Lower lobe of right lung (tissue), 2 donors: ENCODE measurements at places on chromosomes 3 and 15.

DNA sequence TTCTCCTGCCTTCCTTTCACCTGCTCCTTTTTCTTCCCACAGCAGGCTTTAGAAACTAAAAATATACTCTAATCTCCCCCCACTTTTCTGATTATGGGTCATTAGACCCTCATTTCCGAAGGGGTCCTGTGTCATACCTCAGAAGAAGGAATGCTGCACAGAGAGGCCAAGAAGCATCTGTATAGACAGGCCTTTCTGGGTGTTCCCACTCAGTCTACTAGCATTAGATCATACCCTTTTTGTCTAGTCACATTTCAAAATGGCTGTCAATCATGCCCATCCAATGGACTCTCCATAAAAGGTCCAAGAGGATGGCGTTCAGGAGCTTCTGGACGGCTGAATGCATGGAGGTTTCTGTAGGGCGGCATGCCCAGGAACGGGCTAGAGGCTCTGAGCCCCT lies 192.2 kb downstream of the SUCLG2 start:
- DNase-seq = no peak

DNA sequence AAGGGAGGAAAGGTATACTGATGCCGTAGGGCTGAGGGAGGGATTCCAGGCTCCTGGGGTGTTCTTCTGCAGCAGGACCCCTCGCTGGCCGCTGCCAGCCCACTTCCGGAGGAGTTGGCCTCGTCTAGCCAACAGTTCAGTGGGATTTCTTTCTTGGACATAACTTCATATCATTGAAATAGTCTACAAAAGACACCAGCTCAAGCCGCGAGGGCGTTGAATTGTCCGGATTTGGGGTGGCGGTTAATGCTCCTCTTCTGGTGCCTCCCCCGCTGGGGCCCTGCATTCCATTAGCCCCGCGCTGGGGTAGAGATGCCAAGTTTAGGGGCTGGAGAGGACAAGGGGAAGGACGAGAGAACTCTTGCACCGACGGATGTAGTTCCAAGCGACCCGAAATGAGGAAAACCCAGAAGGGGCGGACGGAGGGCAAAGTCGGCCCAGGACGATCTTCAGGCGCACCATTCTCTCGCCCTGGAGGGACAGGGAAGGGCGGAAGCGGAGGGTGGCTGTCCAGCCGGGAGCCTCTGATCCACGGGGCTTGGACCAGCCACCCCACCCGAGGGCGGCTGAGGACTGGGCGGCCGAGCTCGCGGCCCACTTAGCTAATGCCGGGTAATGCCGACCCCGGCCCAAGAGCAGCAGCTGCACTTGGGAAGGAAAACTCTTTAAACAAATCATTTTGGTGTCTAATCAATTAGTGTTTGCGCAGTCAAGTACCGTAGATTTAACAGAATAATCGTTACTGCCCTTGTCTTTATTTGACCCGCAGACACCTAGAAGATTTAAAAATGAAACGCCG lies 4.7 kb upstream of the ONECUT1 start:
- DNase-seq = no peak

DNA sequence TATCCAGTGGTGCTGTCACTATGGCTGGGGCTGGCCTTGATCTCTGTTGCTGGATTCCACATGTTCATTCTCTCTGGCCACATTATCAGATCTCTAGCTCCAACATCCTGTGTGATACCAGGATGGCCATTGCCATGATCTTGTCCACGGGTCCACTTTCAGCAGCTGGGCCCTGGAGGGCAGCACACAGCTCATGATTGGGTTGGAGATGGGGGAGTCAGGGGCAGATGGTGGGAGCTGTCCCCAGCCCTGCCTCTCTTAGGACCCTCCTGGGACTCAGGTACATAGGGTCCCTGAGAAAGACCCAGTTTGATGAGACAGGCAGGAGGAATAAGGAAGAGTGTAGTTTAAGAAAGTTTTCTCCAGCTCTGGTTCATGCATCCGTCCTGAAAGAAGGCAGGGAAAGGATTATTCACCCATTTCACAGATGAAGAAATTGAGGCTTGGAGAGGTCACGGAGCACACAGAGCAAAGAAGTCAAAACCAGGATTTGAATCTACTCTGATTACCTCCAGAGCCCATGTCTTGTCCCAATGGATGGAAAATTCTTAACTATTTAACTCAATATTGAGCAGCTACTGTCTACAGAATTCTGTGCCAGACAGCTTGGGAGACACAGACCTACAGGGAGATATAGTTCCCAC lies 100.5 kb downstream of the LINGO1 start:
- no peak for DNase-seq

- DNase-seq = no peak
Observed at GRCh38 chr3:89087851-89088250, 19.6 kb upstream of the EPHA3 start.

- no peak for DNase-seq
Observed at GRCh38 chr3:11953350-11953749, 50.8 kb upstream of the SYN2 start.

GRCh38 chr3:108441071-108441507 lies 69.3 kb downstream of the MYH15 start:
- no peak for DNase-seq

DNA sequence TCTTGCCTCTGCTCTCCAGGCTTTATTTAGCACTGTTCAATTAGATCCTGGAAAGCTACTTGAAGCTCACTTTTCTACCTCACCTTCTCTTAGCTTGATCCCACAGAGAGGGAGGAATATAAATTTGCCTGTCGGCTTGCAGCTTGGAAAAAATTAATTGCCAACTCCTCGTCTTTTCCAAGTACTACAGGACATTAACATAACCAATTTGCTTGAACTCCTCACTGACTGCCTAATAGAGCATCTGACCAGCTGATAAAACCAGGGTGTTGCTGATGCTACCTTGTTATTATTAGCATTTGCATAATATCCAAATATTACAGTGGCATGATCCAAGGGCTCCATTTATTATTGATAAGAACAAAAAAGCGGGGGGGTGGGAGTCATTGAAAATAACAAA lies 561.8 kb downstream of the MCTP2 start:
- no peak for DNase-seq

GRCh38 chr3:128515967-128516366 lies 23.0 kb upstream of the GATA2 start:
- DNase-seq = no peak
